BJ (cell line): ENCODE measurements at places on chromosomes 13 and 19.

DNA sequence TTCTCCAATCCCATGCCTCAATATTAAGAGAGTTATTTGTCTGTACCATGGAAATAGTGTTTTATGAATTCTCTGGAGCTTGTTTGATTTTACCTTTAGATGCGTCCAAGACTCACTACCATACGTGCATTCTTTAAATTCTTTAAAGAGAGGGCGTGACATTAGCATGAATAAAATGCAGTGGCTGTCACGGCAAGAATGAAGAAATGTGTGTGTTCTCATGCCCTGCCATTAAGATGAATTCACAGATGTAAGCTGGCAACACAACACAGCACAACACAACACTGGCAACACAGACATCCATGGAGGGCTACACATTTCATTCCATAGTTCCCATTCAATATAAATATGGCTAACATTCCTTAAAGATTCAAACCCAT is 213.4 kb downstream of the ENOX1 start:
- peak; percentile 11 for DNase-seq

GRCh38 chr19:3508771-3509535 is 2.8 kb downstream of the FZR1 start:
- DNase-seq, result no peak

DNA sequence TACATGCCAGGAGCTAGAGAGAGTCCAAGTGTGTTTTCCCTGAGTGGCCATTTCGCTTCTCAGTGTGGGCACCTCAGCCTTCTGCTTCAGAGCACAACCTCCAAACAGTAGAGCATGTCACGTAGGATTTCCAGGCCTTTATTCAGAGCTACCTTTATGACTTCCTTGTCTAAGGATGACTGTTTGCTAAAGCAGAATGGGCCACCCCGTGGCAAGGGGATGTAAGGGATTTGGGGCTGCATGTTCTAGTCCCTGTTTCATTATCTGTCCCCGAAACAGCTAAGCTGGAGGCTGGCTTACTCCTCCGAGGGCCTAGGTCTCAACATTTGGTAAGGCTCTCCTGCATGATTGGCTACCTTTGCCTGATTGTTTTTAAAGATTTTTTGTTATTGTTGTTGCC is 6.0 kb downstream of the RNASEH2B start:
- DNase-seq, result no peak

DNA sequence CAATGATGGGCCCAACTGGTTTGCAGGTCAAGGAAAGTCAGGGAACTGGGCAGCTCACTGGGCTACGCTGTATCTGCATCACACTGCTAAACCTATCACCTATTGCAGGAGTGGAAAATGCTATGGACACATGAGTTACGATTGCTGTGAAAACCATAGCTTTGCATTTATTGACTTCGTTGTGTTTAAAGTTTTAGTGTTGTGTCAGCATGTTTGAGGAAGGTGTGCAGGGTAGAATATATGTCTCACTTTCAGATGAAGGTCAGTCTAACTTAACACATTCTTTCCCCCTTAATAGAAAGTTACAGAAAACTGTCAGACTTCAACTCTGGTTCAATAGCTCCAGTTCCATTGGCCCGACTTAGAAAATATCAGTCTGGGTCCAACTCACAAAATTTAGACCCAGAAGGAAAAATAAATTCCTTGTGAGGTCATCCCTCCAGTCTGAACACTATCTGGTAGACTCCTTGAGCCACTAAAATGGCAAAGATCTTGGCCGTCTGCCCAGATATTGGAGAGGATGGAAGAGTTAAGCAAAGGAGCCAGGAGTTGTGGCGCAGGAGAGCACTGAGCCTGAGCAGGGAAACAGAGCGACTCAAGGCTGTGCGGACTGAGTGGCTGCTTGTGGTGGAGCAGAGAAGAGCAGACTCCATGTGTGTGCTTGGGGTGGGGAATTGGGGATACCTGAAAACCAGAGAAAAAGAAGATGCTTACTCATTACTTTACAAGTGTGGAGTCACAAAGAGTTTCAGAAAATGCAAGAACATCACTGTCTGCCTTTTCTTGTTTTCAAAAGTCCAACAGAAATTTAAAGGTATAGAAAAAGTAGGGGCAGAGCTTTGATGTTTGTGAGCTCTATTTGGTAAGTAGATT is 518.5 kb downstream of the FGF9 start:
- DNase-seq, result no peak

DNA sequence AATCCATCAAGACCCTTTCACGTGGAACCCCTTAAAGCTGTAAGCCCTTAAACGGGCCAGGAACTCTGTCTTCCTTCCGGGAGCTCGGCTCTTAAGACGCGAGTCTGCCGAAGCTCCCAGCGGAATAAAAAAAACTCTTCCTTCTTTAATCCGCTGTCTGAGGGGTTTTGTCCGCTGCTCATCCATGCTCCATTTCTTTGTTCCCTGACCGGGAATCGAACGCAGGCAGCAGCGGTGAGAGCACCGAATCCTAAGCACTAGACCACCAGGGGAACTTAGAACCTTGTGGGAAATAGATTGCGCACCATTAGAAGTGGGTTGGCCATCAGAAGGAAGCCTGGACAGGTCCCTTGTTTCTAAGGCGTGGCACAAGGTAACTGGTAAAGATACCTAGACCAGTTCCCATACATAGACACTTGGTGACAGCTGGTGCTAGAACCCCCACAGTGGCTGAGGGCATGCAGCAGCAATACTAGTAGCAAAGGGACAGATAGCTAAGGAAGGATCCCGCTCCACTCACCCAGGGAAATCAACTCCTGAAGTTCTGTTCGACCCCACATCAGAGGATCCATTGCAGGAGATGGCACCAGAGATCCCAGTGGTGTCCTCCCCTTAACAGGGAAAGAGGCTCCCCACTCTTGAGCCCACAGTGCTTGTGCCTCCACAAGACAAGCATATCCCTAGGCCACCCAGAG is 1.5 kb upstream of the RGCC start:
- DNase-seq, result no peak

- no peak for DNase-seq
Measured at GRCh38 chr13:48398450-48399095, 14.3 kb downstream of the LPAR6 start.

DNA sequence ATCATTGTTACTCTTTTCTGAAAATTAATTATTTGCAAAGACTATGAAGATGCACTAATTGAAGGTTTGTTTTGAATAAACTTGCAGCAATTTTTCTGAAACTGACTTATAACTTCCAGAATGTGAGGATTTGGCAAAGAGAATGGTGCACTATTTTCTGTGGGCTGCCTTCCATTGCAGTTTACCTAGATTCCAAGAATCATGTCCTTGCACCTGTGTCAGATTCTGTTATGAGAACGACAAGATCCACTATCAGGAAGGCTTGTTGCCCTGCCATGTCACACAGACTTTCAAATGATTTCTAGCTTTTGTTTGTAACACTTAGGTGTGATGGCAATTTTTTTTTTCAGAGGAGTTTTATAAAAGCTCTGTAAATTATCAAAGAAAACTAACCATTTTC is 5.6 kb upstream of the SLAIN1 start:
- DNase-seq, result no peak

DNA sequence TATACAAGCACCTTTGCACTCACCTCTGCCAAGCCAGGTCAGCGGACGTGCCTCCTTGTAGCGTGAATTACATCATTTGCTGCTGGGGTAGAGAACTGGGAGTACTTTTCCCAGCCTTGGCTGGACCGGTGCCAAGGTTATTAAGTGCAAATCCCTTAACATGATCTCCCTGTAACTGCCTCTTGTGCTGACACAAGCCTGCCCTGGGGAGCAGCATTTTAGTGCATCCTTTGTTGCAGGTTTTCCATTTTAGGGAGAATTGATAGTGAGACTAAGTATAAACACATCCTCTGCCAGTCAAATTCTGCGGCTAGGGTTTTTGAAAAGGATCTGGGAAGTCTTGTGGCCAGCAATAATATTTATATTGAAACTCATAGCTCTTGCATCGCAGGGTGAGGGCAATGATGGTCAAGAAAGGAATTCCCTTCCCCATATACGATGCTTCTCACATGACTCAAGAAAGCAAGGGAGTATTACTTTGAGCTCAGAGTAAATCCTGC is 32.7 kb upstream of the DCLK1 start:
- DNase-seq, result peak; percentile 72

- DNase-seq, result no peak
Measured at GRCh38 chr19:7850000-7850813, 20.2 kb downstream of the EVI5L start.
